ENCODE measurements at places on chromosomes 2 and 18. TPM values are rescaled to one million over a fixed set of nuclear protein-coding genes. Genes with fewer than 3 reads are reported as not detected.

PRKAG3 gene
- not detected for total RNA-seq

CHRND gene
- total RNA-seq: not detected

LBX2 gene
- 1.5 TPM for total RNA-seq

REG1B gene
- total RNA-seq: not detected

DUSP19 gene
- 5.6 TPM for total RNA-seq

KLHL14 gene
- total RNA-seq: 0.24 TPM

ABCB11 gene
- total RNA-seq: 0.32 TPM

FBXO15 gene
- 4.2 TPM for total RNA-seq

CPLX4 gene
- not detected for total RNA-seq

COLEC11 gene
- 0.30 TPM for total RNA-seq

SCLY gene
- 12.4 TPM for total RNA-seq

CHRNG gene
- not detected for total RNA-seq

SP100 gene
- 162 TPM for total RNA-seq

ACTG2 gene
- 22.2 TPM for total RNA-seq

TMEM198 gene
- total RNA-seq: 1.4 TPM

UGT1A10 gene
- not detected for total RNA-seq

ACVR1C gene
- 1.7 TPM for total RNA-seq

CRACDL gene
- 17.8 TPM for total RNA-seq

CHST10 gene
- total RNA-seq: 7.6 TPM

EPAS1 gene
- 1,419 TPM for total RNA-seq

PLCD4 gene
- total RNA-seq: 1.1 TPM

DCDC2C gene
- not detected for total RNA-seq

MRPL44 gene
- total RNA-seq: 20.7 TPM

IL36B gene
- total RNA-seq: not detected

DSEL gene
- 11.1 TPM for total RNA-seq

ADGRF3 gene
- total RNA-seq: 0.35 TPM

SERPINB13 gene
- not detected for total RNA-seq

UGT1A8 gene
- total RNA-seq: not detected

TSPYL6 gene
- not detected for total RNA-seq

TTN gene
- total RNA-seq: 40.3 TPM

SGPP2 gene
- 23.9 TPM for total RNA-seq

POTEE gene
- 0.18 TPM for total RNA-seq

FOXI3 gene
- not detected for total RNA-seq

ACADL gene
- 45.4 TPM for total RNA-seq

DNAJC5G gene
- total RNA-seq: not detected

SCG2 gene
- total RNA-seq: 0.71 TPM

SLC35F6 gene
- total RNA-seq: 49.3 TPM

LIMS1 gene
- total RNA-seq: 85.5 TPM

FHOD3 gene
- total RNA-seq: 2.5 TPM

CAPN13 gene
- total RNA-seq: 23.0 TPM

TMEM247 gene
- total RNA-seq: not detected

TDRD15 gene
- total RNA-seq: not detected

MAB21L4 gene
- 17.0 TPM for total RNA-seq

M1AP gene
- total RNA-seq: 1.8 TPM

HJURP gene
- total RNA-seq: 1.5 TPM

MXD1 gene
- 33.8 TPM for total RNA-seq

NCKAP5 gene
- total RNA-seq: 34.6 TPM

CMPK2 gene
- total RNA-seq: 43.3 TPM

MAP3K19 gene
- total RNA-seq: 7.2 TPM
